NCI-H1105 treated with DMSO at 0.1 percent for 48 hours (cell line): ENCODE measurements at places on chromosomes 16 and 17.

GRCh38 chr17:48499735-48500434 is 30.9 kb downstream of the HOXB1 start:
- DNase-seq: no peak

DNA sequence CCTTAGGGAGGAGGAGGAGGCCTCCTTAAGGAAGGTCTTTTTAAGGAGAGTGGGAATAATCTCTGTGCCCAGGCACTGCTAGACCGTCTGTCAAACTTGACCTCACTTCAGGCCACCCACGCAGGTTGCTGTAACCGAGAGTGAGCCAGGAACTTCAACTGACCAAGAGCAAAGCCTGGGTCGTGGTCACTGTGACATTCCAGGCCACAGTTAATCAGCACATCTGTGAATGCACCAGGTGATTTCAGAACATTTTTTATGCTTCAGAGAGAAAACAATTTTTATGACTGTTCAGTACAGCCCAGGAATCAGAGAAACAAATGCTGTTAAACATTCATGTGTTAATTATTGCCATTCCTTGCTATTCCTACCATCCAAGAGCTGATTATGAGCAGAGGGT is 226.6 kb upstream of the ASIC2 start:
- DNase-seq: no peak

GRCh38 chr17:61411261-61412142 is 11.9 kb downstream of the TBX2 start:
- DNase-seq: no peak

GRCh38 chr16:74896389-74897370 is 88.2 kb downstream of the WDR59 start:
- DNase-seq: no peak
